ENCODE measurements at places on chromosomes 7 and 10. TPM values are rescaled to one million over a fixed set of nuclear protein-coding genes. Genes with fewer than 3 reads are reported as not detected.

- ATAC-seq: no peak
These were observed 61.9 kb upstream of the MAGI2 start for GRCh38 chr7:79515358-79515757.

DNA sequence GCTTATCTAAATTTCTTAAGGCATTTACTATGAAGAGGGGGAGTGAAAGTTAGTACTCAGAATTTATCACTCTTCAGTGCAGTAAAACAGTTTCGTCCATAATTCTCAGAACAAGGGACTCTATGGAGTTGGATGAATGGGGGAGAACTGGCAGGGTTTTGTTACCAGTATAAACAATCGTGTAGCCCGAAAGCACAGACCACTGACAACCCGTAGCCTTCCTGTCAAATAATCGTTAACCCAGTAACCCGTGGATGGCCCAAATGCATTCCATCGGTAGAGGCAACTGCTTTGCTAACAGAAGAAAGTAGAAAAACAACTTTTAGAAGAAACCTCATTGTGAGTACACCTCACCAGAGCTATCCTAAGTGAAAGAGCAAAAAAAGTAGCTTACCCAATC, 583.9 kb downstream of the NXPH1 start:
- ATAC-seq: no peak

CXCL12 gene
- 1.5 TPM for total RNA-seq

GRCh38 chr10:76558996-76559891, 1078.4 kb downstream of the KCNMA1 start:
- no peak for ATAC-seq

DNA sequence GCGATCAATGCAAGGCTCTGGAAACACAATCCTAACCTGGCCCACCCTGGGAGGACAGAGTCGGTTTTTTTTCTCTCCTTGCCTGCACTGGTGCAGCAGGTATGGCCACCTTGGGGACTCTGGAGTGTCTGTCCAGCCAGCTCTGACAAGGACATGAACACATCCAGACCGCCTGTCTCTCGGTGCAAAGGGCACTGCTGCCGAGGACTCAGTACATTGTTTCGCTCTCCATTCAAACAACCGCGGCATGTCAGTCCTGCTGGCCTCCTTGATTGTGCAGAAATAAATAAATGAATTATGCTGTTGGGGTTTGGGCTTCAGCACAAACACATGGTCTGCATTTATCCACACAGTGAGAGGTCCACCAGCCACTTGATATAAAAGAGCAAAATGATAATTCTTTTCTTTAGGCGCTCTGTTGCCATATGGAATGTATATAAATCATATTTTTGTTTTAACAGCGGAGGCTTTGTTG, 565.2 kb downstream of the KCNMA1 start:
- ATAC-seq: no peak

DNA sequence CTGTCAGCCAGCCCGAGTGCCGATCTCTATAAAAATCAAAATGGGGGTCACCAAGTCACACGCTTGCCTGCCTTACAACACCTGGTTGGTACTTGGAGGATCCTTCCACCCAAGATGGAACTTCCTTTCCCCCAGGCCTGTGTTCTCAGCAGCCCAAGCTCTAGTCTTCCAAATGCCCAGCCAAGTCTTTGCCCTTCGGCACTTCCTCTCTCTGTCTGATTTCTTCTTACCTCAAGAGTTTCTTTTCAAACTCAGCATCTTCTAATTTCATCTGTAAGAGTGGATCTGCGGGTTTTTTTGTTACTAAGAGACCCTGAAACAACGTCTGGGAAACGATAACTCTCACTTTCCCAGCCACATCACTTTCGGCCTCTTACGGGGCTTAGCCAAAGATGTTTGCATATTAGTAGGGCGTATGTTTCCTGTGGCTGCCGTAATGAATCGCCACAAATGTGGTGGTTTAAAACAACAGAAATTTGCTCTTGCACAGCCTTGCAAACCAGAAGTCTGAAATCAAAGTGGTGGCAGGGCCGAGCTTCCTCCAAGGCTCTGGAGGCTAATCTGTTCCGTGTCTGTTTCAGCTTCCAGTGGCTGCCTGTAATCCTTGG, 219.9 kb downstream of the TCF7L2 start:
- ATAC-seq: no peak

NEBL gene
- total RNA-seq: 5.9 TPM

- ATAC-seq: no peak
These were observed 706.8 kb upstream of the MBL2 start for GRCh38 chr10:53479365-53479764.

PDZD8 gene
- total RNA-seq: 23.5 TPM

OR6B1 gene
- total RNA-seq: 0.08 TPM

DNA sequence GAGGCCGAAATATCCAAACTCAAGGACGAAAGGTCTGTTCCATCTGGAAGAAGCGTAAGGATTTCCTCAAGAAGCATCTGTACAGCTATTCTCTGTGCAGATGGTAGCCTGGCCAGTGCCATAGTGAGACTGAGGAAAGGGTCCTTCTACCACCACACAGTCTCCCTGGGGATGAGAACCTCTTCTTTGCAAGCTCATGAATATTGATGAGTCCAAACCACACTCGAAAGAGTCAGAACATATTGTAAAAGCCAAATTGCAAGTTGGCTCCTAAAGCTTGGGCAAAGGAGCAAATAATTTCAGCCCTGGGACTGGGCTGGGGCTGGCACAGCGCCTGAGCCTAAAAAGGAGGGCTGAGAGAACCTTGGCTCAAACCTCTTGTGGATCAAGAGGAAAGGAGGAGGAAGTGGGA, 66.1 kb upstream of the PIP4K2A start:
- peak; percentile 19 for ATAC-seq

PDE1C gene
- total RNA-seq: 2.0 TPM

DNA sequence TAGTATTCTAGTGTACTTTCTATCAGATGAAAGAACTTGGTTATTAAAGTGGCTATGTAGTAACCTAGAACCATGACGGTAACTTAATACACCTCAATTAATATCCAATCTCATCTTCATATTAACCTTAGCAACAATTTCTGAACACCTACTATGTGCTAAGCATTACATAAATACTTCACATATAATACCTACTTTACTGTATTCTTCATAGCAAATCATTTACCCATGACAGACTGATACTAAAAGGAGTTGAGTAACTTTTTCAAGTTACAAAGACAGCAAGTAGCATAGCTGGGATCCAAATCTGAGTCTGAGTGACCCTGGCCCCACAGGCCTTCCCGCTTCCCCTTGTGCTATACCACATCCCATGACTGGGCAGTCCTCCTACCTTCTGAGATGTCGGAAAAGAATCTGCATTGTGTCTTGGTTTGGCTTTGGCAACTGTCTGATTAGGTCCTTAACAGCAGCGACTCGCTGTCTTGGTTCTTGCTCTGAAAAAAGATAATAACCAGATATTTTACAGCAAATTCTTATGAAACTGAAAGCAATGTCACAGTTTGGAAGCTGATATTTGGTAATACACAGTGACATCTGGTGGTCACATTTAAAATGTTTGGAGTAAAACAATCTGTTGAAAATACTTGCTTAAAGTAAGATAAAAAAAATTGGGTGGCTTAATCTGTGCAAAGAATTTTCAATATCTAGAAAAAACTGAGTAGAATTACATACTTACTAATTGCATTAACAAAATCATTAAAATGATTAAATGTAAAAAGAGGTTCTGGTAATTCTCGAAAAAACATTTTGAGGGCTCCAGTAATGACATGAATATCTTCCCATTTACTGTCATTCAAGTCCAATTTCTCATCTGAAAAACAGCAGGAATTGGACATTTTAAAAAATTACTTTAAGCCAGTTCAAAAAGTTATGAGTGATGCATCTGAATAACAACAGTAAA, 120.1 kb downstream of the ARHGAP12 start:
- ATAC-seq: peak; percentile 69

Data from motor neuron (in vitro differentiated cells).